ENCODE measurements at places on chromosomes 12 and 14.
A peak's percentile ranks its signal among the peaks of the same experiment; 100 is the strongest.

DNA sequence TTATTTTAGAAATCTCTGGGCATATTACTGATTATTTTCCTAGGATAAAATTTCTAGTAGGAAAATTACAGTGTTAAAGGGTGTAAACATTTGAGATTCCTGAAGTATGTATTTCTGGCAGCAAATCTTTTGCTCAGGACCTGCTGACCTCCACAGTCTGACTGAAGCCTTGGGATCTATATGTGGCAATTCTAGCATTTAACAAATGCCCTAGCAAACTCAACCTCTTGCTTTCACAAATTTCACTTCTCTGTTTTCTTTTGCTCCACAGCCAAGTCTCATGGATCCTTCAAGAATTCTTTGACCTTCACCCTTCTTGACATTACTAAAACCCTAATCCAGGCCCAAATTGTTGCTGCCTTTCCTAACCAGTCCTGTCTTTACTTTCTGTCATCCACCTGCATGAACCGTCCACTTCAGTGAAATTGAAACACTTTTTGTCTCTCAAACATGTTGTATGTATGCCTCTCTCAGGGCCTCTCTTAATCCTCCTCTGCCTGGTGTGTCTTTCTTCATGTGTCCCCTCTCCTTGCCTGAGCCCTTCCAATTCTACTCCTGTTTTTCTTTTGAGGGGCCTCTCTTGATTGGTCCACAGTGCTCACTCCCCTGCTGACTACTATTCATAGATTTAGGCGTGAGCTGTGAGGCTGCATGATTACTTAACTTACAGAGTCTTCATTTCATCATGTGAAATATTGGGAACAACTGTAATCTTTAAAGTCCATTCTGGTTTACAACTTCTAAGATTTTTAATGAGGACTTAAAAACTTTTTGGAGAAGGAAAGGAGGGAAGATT lies 5.1 kb upstream of the DYRK4 start:
- DNase-seq, result no peak

DNA sequence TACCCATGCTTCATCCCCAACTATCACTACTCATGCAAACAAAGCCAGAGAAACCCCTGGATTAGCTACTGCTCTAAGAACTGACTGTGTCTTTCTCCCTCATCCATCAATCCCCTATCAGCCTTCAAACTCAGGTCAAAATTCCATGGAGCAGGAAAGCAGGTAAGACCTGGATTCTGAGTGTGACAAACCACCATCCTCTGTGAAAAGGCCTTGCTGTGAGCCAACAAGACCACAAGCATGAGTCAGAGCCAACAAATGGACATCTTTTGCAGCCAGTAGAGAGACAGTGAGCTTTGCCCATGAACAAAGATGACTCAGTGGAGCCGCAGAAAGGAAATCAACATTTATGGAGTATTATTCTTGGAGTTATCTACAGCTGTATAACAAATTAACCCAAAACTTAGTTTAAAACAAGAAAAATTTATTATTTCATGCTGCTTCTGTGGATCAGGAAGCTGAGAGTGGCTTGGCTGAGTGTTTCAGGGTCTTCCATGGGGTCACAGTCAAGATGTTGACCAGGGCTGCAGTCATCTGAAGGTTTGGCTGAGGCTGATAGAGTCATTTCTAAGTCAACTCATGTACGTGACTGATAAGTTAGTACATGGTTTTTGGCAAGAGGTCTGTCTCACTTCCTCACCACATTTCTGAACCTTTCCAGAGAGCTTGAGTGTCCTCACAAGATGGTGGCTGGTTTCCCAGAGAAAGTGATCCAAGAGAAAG lies 61.1 kb downstream of the PITPNM2 start:
- DNase-seq, result no peak

DNA sequence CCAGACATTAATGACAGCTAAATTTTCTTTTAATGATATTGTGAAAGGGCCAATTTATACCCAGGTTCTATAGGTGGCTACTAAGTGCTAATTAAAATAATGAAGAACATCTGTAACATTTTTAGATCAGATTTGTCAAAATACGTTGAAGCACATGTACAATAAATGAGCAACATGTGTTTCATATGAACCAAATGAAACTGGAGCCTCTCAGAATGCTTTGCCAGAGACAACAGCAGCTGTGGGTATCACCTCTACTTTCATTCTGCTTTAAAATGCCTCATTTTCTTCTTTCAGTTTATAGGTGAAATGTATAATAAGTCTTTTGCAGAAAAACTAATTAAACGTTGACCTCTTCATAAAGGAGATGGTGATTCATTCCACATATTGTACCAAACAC lies 26.1 kb upstream of the MYF6 start:
- no peak for DNase-seq

GRCh38 chr14:75430116-75430515 lies 2.3 kb downstream of the JDP2 start:
- no peak for DNase-seq

GRCh38 chr14:55977392-55978150 lies 140.6 kb upstream of the PELI2 start:
- DNase-seq, result no peak

DNA sequence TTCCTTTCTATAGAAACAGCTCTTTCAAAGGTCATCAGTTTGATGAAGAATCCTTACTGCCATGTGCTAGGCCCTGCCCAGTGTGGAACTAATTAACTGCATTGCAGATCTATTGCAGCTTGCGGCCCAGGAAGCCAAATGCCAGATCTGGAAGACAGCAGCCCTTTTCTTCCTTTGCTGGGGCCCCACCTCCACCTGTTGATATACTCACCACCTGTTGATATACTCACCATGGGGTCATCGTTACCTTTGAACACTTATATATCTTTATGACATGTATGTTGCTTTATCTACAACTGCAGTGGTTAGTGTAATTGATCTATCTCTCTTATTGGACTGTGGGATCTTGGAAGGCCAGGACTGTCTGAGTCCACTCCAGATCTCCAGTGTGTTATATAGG lies 292.5 kb downstream of the ATP23 start:
- no peak for DNase-seq

DNA sequence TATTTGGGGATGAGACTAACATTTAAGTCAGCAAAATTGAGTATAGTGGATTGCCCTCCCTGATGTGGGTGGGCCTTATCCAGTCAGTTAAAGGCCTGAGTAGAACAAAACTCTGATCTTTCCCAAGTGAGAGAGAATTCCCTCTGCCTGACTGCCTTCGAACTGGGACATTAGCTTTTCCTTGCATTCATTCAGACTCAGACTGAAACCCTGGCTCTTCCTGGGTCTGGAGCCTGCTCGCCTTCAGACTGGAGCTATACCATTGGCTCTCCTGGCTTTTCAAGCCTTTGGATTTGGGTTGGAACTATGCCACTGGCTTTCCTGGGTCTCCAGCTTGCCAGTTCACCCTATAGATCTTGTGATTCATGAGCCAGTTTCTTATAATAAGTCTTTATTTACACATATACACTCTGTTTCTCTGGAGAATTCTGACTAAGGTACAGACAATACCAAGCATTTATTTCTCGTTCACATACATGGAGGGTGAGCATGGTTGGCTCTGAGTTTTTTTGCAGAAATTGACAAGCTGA lies 296.5 kb downstream of the ERC1 start:
- no peak for DNase-seq

- no peak for DNase-seq
Measured at GRCh38 chr12:46921764-46922133, 96.0 kb upstream of the SLC38A4 start.

DNA sequence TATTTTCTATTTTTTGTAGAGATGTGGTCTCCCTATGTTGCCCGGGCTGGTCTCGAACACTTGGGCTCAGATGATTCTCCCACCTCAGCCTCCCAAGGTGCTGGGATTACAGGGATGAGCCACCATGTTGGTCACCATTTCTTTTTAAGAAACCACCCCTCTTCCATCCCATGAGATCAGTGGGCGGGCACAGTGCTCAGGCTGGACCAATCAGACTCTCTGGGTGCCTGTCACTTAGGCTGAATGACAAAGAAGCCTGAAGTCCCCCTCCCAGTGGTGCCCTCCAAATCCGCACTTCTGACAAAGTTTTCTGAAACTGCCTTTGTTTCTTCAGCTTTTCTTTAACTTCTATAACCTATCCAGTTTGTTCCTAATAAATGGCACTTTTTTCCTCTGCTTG lies 48.2 kb downstream of the CALM1 start:
- no peak for DNase-seq

- DNase-seq, result no peak
Measured at GRCh38 chr12:88503281-88503703, 77.0 kb downstream of the KITLG start.

- DNase-seq, result no peak
Measured at GRCh38 chr12:128903236-128903635, 50.0 kb downstream of the GLT1D1 start.

- peak; percentile 15 for DNase-seq
Measured at GRCh38 chr12:76037130-76038103, 5.8 kb upstream of the PHLDA1 start.

DNA sequence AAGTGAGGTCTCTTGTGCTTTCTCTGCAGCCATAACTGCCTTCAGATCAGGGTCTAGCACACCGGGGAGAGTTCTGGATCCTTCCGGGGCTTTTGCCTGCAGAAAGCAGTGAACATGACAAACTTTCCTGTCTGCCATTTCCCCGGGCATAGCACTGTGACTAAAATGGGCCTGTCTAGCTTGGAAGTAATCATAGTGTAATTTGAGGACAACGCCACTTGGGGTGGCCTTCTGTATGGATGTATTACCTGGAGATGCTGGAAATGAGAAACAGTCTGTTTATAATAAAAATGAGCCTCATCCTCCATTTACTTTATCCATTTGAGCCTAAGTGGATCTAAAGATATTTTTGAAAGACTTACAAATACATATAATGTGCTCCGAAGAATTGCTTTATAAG lies 453.7 kb downstream of the VRK1 start:
- no peak for DNase-seq

- no peak for DNase-seq
Measured at GRCh38 chr14:95335071-95335470, 15.4 kb upstream of the CLMN start.

GRCh38 chr14:23160924-23161522 lies 22.4 kb downstream of the SLC7A8 start:
- no peak for DNase-seq

DNA sequence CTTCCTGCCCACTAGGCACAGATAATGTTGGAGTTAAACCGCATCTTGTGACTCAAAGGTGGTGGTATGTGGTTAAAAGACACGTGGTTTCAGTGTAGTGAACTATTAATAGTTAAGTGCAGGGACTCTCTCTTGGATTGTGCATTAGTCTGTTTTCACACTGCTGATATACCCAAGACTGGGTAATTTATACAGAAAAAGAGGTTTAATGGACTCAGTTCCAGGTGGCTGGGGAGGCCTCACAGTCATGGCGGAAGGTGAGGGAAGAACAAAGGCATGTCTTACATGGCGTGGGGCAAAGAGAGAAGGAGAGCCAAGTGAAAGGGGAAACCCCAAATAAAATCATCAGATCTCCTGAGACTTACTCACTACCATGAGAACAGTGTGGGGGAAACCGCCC lies 362.3 kb downstream of the GLT1D1 start:
- DNase-seq, result no peak

DNA sequence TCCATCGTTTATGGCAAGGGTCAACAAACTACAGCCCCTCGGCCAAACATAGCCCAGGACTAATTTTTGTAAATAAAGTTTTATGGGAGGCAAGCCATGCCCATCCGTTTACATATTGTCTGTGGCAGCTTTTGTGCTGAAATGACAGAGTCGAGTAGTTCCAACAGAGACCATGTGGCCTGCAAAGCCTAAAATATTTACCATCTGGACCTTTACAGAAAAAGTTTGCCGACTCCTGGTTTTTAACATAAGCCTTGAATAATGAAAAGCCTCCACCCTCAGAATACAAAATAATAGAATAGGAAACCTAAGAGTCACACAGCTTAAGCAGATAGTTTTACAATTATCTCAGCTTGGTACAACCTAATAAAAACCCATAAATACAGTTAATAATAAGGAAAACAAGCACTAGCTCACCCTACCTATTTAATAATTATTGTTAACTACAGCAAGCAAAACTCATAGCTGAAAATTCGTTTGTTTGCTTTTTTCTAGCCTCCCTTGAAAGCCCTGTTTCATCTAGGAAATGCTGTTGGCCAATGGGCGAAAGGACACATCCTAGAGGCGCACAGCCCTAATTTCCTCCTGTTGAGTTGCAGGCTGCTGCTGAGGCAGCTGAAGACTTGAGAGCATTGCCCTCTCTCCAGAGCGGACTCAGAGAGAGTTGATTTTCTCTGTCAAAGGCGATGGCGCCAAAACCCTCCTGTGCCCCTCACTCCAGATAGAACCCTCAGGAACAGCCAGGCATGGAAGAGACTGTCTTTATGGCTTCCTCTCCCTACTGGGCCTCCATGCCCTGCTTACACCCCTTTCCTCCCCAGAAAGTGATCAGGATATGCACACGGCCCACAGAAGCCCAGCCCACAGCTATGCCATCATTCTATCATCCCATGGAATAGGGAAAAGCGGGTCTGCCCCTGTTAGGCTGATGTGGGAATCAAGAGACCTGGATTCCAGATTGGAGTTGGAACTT lies 107.2 kb downstream of the DPF3 start:
- DNase-seq, result no peak

- DNase-seq, result no peak
Measured at GRCh38 chr12:50610171-50610570, 105.4 kb downstream of the DIP2B start.

GRCh38 chr14:101360054-101360911 lies 201.0 kb upstream of the DIO3 start:
- no peak for DNase-seq

GRCh38 chr14:69458350-69458749 lies 26.2 kb upstream of the PLEKHD1 start:
- DNase-seq, result no peak

GRCh38 chr14:68468437-68469207 lies 324.2 kb downstream of the ZFP36L1 start:
- DNase-seq, result no peak

DNA sequence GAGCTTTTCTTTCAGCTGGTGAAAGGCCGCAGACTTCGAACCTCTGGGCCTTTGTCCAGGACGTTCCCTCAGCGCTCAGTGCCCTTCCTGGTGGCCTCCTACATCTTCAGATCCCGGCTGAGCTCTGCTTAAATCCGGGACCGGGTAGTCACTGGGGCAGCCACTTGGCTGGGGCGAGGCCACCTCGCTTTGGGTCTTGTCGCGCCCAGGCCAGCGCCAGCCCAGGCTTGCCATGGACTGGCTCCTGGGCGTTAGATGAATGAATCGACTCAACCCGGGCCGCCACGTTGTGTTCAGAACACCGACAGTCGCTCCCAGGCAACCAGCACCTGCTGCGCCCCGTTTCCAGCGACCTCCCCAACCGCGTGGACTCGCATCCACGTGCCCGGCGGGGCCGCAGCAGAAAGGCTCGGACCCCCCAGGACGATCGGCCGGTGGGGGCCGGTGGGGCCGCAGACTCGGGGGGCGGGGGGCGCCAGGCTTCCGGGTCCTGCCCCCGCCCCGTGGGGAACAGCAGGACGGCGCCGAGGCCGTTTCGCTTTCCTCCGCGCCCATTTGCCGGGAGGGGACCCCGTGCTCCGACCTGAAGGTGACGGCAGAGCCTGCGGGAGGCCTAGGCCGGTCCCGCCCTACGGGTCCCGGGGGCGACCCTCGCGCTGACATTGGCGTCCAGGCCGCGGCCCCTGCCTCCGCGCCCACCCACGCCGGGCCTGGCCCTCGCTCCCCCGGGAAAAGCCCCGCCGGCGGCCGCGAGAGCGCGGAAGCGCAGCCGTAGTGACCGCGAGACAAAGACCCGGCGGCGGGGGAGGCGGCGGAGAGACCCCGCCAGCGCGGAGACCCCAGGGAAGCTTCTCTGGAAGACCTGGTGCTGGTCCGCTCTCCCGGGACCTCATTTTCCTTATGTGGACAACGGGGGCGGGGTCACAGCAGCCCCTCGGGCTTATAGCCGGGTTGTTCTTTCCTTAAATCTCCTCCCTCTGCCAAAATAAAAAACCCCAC lies 37.3 kb upstream of the RCOR1 start:
- peak; percentile 56 for DNase-seq
